ENCODE measurements at places on chromosomes 2 and 18.

DNA sequence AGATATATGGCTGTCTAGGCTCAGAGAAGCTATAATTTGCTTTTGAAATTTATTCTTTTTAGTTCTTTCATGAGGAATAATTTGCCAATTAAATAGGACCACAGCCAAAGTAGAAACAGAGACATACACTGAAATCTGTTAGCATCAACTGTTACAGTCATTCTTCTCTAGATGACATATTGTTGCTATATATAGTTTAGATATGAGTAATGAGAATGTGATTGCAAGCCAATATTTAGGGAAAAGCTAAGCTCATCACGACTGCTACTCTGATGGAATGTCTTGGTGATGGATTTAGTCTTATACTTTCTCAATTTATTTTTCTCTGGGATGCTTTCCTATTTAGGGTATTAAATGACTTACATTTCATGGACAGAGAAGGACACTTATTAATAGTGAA is 259.1 kb downstream of the LNPK start:
- DNase-seq = no peak

GRCh38 chr2:189327879-189328847 is 113.1 kb upstream of the WDR75 start:
- DNase-seq = no peak

- DNase-seq = no peak
These were observed 1.2 kb downstream of the MLPH start for GRCh38 chr2:237488295-237488694.

- DNase-seq = peak; percentile 33
These were observed 61.4 kb upstream of the KIF5C start for GRCh38 chr2:148813603-148814065.

GRCh38 chr2:72006188-72006736 is 141.4 kb downstream of the CYP26B1 start:
- DNase-seq = no peak

DNA sequence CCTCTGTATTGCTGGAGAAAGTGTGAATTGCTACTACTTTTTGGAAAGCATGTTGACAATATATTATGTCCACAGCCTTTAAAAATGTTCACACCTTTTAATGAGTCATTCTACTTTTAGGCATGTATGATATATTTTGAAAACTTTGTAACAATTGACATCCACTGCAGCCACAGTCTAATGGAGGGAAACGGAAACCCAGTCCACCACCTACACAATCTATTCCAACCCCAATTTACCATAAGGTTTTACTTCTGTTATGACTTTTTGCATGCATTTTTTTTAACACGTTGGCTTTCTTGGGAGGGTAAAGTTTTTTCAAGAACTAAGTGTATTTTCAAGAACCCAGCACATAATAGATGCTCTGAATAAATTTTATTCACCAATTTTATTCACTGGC is 38.5 kb upstream of the ATP8B1 start:
- no peak for DNase-seq

- DNase-seq = no peak
These were observed 104.4 kb downstream of the DOCK10 start for GRCh38 chr2:224937887-224938286.

Measured in stimulated activated CD4-positive, alpha-beta T cell treated with anti-CD3 and anti-CD28 coated beads, Interleukin-1b, Interleukin-23, amount 100 ng/mL, for 1 hour (primary cell).